ENCODE measurements at places on chromosomes 5 and 9.

- no peak for DNase-seq
These were observed 79.2 kb downstream of the OTULIN start for GRCh38 chr5:14743601-14744295.

- no peak for DNase-seq
These were observed 47.9 kb downstream of the ADGRV1 start for GRCh38 chr5:90606539-90606938.

GRCh38 chr9:128409978-128410377, 10.7 kb upstream of the CERCAM start:
- DNase-seq, result no peak

DNA sequence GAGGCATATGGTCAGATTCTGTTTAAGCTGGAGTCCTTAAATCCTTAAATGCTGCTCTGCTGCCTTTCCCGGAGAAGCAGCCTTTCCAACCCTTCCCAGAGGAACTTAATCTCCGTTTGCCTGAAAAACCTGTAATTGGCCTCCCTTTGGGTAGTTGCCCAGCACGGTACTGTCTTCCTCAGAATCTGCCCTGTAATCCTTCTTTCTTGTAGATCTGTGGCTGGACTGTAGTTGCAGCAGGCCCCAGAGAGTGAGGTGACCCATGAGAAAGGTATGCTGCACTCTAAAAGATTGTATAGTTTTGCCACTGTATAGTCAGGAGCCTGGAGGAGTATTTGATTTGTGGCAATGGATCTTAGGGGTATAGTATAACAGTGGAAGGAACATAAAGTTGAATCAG, 11.7 kb downstream of the SPIN1 start:
- DNase-seq, result no peak

GRCh38 chr9:81671880-81672280, 17.5 kb downstream of the TLE1 start:
- no peak for DNase-seq

DNA sequence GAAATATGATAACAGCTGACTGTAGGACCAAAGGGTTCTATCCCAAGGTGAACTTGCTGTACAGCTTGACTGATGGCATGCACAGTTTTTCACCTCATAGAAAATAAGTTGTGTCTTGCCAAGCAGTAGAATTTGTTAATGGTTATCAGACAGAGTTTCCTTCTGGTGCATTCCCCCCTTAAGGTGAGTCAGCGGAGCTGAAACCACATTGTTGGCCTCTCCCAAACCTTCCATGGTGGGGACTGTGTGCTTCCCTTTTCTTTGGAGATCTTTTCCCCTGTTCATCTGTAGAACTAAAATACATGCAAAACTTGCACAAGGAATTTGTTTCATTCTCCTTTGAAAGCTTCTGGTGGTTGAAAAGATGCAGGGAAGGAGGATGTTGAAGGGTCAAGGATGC, 179.8 kb downstream of the FGF1 start:
- no peak for DNase-seq

- DNase-seq, result no peak
These were observed 18.9 kb downstream of the SLCO4C1 start for GRCh38 chr5:102277144-102277543.

DNA sequence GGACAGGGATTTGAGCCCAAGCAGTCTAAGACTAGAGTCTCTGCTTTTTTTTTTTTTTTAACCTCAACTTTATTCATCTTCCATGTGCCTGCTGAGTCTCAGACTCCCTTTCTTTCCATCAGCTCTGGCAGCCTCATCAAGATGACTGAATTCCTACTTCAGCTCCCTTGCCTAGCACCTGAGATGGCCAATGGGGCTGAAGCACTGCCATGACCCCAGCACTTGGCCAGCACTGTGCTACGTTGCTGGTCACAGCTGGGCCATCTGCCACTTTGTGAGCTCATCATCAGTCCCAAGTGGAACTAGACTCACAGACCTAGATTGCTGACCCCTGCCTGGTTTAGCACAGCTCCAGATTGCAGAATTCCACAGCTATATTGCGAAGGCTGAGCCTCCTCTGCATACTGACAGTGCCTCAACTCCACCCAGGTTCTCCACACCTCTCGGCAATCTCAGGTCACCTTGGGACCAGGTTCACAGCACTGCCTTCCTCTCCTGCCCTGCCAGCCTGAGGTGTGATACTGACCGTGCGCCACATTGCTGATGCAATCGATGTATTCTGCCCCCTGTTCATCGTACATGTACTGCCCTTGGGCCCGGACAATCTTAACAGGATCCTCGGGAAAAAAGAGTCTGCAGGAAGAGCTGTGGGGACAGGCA, 1.6 kb downstream of the PHYKPL start:
- no peak for DNase-seq

- no peak for DNase-seq
These were observed 425.1 kb downstream of the ARHGEF28 start for GRCh38 chr5:74051076-74051475.

DNA sequence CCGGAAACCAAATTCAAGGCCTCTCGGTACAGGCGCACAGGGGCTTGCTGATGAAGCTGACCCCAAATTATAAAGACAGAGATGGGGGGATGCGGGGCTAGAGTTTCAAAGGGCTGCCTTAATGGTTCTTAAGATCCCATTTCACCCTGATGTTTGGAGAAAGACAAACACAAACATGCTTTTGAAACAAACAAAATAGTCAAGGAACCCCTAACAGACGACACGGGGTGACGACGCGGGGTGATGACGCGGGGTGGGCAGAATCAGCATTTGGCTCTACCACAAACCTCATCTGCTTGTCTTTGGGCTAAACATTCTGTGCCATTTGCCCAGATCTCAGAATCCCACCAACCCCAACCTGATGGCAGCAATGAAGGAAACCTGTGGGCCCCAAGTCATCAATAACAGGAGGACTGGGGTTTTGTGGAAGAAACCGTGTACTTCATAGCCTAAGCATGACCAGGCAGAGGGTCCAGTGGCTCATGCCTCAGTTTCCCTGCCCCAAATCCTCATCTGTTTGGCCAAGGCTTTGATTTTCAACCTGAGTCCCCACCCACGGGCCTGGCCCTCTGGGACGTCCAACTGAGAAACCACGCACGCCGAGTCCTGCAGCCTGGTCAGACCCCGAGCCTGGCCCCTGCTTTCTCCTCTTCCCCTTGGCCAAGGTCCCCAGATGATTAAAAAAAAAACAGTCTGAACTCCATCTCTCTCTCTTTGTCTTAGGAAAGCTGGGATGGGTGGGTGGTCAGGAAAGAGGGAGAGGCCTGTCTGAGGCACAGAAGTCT, 148.5 kb downstream of the COL23A1 start:
- no peak for DNase-seq

DNA sequence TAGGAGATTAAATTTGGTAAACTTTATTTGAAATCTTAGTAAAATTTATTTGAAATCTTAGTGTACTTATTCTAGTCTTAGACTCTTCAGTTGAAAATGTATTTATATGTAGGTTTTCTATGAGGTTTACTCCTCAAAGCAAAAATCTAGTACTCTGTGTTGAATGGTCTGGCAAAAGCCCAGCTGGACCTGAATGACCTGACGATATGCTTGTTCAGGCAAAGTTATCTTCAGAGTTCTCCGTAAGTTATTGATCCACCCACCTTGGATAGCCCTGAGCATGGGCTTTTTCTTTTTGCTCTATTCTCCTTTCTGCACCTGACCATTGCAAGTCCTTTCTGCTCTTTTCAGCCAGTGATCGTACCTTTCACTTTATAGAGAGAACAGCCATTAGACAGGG, 158.4 kb downstream of the MAN2A1 start:
- DNase-seq, result no peak

- DNase-seq, result no peak
These were observed 306.6 kb downstream of the MLLT3 start for GRCh38 chr9:20315677-20316076.

DNA sequence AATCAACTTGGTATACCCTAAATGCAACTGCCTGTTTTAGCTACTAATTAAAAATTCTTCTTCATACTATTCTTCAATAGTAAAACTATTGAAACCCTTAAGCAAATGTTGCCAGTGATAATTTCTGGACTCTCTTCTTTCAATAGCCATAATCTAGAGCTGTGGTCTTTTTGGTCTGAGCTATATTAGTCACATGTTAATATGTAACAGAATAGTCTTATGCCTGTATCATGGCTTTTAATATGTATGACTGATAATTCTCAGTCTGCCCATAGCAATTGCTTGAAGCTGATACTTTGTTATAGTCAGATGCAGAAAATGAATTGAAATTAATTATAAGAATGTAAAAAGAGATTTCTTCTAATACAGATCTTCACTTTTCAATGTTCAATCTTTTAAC, 1871.9 kb upstream of the CDH6 start:
- DNase-seq, result no peak

DNA sequence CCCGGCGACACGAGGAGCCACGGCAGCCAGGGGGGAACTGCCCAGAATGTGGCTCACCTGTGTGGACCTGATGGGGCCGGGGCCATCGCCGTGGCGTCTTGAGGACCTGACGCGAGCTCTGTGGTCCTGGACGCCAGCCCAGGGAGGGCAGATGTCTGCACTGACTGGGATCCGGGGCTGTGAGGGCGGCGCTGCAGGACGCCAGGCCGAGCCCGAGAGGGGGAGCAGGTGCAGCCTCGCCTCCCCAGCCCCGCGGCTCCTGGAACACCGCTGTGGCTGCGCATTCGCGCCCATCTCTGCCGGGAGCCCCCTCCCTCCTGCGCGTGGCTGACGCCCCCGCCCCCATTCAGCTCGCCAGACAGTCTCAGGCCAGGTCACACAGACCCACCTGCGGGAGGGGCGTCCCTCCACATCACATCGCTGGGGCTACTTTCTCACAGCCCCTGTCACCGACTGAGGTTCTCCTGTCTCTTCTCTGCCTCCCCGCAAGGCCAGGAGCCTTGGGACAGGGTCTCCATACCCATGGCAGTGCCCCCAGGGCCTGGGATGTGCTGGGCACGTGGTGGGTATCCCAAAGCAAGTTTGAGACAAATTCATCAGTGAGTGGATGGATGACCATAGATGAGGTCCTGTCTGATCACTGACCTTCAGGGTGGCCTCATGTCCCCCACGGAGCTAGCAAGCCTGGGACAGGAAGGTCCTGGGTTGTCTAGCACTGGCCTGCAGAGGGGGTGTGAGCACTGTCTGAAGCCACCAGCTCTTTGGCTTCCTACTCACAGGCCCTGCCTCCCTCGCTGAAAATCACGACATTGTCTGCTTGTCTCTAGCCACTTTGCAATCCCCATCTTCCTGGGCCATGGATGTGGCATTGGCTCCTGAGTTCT, 47.3 kb downstream of the RASGEF1C start:
- no peak for DNase-seq

GRCh38 chr9:22508790-22509189, 62.2 kb downstream of the DMRTA1 start:
- no peak for DNase-seq

GRCh38 chr5:131288328-131288727, 24.5 kb downstream of the CDC42SE2 start:
- no peak for DNase-seq

GRCh38 chr9:128358861-128359260, 12.3 kb upstream of the URM1 start:
- DNase-seq, result no peak

DNA sequence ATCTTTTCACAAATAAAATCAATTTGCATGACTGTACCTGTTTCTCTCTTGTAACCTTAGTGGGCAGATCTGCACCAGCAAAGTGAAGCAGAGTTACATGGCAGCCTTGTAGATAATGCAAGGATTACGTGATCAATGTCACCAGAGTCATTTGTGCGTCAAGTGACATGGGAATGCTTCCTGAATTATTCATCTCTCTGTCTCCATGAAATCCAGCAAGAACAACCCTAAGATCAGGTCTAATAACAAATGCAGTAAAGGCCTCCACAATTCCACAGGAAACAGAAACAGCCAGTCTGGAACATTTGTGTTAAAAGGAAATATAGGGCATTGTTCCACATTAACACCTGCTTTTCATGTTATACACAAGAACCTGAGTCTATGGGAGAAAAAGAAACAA, 7.8 kb downstream of the GZMA start:
- DNase-seq, result no peak

- no peak for DNase-seq
These were observed 181.8 kb upstream of the PITX1 start for GRCh38 chr5:135215617-135216470.

GRCh38 chr5:74684900-74685851, at the start of gene HEXB:
Gene HEXB, plus strand, starts transcription at chr5:74685233. Its CDS starts 28 bp downstream, at chr5:74685261.
- peak; percentile 81 for DNase-seq

DNA sequence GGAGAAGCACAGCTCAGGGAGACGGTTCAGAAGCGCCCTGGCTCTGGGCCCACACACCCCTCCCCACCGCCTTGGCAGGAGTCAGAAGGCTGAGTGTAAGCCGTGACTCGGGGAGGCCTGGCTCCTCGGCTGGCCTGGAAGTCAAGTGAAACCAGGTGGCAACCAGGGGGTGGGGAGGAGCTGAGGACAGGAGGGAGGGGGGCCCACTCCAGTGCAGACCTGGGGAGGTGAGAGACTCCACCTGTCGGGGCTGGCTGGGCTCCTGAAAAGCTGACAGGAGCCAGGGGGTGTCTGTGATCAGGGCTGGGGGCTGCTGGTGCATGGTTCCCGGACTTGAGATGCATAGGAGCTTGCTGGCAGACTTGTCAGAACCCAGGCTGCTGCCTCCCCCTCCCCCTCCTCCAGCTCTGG, 150.2 kb upstream of the PHYKPL start:
- no peak for DNase-seq

- no peak for DNase-seq
These were observed 2.2 kb upstream of the CEP120 start for GRCh38 chr5:123425431-123425830.

- DNase-seq, result no peak
These were observed 12.0 kb downstream of the HIGD2A start for GRCh38 chr5:176400382-176401156.

DNA sequence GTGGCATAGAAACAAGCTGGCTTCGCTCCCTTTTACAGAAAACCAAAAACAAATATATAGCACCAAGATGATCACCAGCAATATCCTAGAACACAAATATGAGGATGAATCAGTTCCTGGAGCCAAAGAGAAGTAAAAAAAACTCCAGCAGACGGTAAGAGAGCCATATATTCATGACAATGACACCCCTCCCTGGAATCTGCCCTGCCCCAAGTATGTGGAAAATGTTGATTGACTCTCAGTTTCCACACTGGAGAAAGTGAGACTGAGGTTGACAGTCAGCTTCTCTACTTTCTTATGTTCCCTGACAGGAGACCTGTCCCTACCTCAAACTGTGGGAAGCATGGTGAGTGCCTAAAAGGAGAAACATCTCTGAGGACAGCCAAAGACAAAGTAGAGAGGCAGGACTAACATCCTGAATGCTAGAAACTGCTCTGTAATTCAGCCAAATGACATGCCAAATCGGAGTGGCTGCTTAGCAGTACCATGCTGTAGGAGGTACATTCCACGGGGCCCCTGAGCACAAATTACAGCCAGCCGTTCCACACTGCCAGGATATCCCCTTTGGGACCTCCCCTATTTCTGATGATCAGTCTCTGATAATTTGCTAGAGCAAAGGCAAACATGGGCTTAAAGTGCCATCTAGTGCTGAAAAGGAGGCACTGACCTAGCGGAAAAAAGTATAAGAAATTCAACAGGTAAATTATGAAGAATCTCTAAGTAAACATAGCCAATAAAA, 424.0 kb upstream of the RGMB start:
- no peak for DNase-seq
